ENCODE measurements at places on chromosomes 12 and 14.

DNA sequence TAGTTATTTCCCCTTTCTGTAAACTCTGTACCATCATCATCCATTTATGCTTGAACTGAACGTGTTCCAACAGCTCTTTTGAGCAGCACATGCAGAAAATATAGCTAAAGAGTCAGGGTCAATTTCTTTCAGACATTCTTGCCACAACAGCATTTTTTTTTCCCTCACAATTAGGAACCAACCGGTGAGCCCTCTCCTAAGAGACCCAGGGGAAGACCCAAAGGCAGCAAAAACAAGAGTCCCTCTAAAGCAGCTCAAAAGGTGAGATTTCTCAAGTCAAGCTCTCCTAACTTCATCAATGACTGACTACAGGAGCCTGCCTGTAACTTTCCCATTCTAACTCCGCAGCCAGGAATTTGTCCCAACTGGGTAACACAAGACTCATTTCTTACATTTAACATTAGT is 3.5 kb downstream of the HMGA2 start:
- DNase-seq, result no peak

- DNase-seq, result no peak
Observed at GRCh38 chr12:29980304-29980703, 196.6 kb upstream of the TMTC1 start.

DNA sequence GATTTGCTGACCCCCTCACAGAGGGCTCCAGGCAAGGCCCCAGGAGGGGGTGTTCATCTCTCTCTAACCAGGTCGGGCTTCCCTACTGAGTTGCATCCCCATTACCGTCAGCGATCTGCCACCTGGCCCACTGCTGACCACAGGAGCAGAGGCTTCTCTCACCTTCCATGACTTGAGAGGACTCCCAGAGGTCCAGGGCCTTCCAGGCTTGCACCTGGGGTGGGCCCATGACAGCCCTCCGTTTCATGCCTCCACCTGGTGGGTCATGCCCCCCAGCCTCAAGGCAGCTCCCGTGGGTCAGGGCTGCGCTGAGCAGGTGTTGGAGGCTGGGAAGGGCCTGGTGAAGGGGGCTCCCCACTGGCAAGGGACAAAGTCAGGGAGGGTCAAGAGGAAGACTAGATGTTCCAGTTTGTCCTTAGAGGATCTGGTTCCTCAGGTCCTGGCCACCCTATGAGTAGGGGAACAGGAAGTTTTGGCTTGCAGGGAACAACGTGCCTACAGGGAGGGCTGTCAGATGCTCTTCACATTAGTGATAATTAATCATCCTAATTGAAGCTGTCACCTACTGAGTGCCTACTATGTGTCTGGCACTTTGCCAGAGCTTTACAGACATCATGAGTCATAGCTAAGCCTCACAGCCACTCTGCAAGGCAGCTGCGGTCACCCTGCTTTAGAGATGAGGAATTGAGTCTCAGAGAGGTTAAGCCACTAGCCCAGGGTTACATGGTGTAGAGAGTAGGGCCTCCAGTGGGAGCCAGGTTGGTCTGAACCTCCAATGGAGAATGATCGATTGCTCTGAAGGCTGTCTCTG is 13.8 kb downstream of the NFKBIA start:
- DNase-seq, result no peak

DNA sequence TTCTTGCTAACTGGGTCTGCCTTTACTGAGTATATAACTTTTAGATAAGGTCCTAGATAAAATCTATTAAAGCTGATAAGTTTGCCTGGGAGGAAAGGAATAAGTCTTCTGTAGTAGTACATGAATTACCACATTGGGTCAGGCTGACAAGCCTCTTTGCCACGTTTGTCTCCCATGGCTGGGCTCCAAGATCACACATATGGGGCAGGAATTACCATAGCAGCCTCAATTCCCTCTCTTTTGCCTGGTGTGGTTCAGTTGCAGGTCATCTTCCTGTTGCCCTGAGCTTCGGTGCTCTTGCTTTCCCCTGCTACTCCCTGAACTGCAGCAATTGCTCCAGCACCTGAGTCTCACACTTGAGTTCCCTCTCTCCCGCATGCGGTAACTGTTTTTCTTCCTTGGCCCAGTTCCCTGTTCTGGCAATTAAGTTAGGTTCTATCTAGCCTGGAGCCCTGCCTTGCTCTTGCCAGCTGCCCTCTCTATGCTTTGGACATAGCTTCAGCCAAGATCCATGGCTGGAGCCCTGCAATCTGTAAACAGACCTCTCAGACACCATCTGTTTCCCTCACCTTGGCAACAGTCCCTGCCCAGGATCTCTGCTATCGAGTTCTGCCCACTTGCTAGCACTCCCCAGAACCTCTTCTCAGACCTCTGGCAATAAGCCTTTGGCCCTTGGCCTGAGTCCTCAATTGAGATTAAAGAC is 5.8 kb upstream of the GLT8D2 start:
- DNase-seq, result no peak

- DNase-seq, result peak; percentile 83
Observed at GRCh38 chr14:93959239-93960107, 16.9 kb downstream of the ASB2 start.

DNA sequence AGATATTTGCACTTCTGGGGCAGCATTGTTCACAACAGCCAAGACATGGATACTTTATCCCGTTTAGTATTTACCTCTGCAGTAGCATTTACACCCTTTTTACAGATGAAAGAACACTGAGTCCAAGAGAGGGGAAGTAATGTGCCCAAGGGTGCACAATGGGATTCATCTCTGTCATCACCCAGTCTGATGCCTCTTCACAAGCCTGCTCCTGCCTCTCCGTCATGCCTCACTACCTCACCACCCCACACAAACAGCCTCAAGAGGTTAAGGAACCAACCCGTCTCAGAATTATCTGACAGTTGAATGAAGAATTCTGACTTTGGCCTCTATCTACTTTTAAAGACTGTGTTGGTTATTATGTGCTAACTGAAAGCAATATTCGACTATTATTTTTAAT is 368.4 kb downstream of the ATP23 start:
- DNase-seq, result no peak

DNA sequence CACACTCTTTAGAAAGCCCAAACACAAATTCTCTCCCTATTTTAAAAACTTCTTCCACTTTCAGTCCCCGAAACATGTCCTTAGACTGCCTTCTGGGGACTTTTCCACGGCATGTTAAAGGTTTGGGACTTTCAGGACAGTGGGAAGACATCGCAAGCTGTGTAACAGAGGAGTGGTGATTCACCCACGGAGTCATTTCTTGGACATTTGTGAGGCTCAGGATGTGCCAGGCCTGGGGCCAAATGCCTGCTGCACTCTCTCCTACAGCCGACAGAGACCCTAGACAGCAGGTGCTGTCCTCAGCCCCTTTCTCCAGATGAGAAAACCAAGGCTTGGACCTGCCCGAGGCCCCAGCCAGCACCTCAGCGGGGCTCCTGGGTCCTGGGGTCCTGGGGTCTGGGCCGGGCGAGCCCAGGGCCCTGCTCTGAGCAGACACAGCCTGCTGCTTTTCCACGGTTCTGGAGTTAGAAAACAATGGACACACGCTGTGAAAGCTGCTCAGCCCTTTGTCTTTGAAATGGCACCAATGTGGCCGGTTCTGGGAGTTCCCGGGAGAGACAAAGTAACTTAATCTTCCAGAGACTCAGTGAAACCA is 370.2 kb upstream of the SFSWAP start:
- no peak for DNase-seq

DNA sequence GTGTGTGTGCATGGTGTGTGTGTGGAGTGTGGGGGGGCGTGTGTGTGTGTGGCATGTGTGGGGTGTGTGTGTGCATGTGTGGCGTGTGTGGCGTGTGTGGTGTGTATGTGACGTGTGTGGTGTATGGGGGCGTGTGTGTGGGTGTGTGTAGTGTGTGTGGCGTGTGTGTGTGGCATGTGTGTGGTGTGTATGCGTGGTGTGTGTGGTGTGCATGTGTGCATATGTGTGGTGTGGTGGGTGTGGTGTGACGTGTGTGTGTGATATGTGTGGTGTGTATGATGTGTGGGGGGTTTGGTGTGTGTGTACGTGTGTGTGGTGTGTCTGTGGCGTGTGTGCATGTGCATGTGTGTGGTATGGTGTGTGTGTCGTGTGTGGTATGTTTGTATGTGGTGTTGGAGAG is 24.1 kb upstream of the CMKLR1 start:
- no peak for DNase-seq

- no peak for DNase-seq
Observed at GRCh38 chr12:100612606-100613005, 39.1 kb downstream of the GAS2L3 start.

DNA sequence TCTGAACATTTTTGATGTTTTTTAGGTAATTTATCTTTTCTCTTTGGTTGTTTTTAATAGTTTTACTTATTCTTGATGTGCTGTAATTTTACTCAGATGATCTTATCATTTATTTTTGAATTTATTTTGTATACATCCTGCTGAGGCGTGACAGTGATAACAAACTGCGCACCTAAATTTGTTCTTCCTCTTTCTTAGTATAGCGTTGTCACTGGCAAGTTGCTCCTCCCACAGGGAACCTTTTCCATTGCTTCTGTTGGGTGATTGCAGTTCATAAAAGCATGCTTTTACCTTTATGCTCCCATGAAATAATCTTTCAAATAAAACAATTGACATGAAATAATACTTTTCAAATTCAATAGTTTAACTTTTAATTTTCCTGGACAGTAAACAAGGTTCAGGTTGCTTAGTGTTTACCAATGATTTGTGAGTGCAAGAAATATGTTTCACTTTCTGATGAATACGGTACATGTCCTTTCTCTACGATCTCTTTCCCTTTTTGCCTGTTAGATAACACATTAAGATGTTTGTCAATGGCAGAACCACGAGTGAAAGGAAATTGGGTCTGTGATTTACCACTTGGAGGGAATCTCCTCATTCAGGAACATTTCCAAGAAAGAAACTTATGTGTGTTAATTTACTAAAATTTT is 223.3 kb downstream of the CCDC91 start:
- DNase-seq, result no peak
